ENCODE measurements at places on chromosomes 12 and 14.

DNA sequence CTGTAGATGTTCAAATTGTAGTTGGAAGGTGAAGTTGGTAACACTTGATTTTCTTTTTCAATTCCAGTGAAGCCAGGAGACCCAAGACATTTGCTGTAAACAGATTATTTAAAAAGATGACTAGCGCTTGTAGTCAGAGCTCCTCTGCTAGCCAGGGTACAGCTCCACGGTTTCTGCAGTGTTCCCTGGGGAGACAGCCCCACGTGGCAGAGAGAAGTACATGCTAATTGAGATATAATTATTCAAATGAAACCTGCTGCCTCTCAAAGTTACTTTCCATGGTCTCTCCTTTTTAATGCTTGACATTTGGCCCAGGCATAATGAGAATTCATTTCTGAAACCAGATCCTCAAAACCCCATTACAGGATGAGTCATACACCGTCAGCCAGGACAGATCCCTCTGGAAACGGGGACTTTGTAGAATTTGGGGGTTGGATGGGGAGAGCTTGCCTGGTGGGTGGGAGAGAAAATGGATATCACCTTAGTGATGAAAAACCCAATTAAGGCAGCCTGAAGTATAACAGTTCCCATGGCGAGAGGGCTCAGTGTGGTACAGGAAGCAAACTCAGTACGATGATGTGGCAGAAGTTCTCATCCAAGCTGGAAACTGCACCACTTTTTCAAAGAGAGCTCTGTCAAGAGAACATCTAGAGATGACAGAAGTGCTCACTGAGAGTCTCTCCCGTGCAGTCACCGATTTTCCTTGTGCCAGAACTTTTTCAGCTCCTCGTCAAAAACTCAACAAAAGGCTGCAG lies 637.7 kb upstream of the TMEM132C start:
- no peak for DNase-seq

- no peak for DNase-seq
Observed at GRCh38 chr14:50667684-50667995, 466 bp downstream of the SAV1 start.

DNA sequence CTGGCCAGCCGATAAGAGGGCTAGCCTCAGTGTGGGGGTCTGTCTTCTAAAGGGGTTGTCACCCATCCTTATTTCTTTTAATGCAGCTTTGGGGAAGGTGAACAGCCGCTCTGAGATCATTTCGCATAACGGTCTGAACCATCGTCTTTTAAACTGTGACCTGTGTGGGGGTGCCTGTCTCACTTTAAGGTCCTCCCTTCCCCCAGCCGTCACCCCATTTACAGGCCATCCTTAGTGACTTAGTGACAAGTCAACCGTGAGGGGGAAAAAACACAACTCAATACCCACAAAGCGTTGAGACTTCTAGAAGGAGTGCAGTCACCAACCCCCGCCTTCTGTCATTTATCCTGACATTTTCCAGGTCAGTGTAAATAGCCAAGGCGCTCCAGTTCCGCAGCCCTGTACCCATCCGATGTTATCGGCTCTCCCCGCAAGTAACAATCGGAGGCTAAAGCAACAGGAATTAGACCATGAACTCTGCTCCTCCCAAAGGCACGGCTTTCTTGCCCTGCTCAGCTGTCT lies 505 bp upstream of the DENND5B start:
- DNase-seq: no peak

GRCh38 chr12:111462210-111462769 lies 56.6 kb downstream of the SH2B3 start:
- peak; percentile 85 for DNase-seq

- no peak for DNase-seq
Observed at GRCh38 chr14:96623676-96624484, 121.7 kb downstream of the PAPOLA start.

GRCh38 chr14:36521598-36522345 lies 1.7 kb upstream of the NKX2-1 start:
- DNase-seq: no peak

GRCh38 chr14:104799244-104800014 lies 1.5 kb upstream of the ZBTB42 start:
- DNase-seq: peak; percentile 19

- DNase-seq: no peak
Observed at GRCh38 chr14:66842911-66843512, 335.1 kb downstream of the GPHN start.

DNA sequence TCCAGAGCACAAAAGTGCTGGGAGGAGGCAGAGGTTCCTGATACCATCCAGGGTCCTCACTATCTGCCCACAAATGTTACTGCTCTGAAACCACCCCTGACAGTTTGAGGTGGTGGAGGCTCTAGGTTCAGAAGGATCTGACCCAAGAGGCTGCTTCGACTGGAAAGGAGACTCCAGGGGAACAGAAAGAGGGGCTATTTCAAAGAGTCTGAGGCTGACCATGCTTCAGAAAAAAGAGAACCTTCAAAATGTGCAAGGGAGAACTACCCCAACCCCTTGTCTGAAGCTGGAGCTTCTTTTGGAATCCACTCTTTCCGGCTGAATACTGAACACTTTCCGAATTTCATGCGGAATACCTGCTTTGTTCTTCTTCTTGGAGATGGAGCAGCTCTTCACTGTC lies 41.8 kb downstream of the RBM19 start:
- DNase-seq: no peak

DNA sequence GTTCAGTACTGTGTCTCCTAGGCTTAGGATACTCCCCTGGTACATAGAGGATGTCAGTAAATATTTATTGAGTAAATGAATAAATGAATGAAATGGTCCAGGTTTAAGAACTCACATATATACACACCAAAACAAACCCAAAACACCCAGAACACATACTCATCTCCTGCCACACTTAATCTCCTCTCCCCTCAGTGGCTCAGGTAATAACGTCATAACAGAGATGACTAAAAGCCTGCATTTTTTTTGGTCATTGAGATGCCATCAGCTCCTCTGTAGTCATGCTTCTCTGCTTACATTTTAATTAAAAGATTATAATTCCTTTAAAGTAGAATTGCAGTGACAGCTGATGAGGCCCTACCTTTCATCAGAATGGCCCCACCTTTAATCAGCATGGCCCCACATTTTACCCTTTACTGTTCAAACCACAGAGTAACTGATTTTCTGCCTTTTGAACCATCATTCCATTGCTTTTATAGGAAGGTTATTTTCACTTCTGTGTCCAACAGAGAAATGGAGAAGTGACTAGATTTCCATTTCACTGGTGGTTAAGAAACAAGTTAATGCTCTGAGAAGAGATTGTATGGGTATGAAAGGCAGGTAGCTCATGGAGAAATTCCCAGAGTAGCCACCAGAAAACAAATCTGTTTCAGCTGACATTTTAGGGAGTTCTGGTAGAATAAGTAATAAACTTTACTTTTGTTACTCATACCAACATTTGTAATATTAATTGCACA lies 193.4 kb upstream of the ATP2B1 start:
- no peak for DNase-seq

DNA sequence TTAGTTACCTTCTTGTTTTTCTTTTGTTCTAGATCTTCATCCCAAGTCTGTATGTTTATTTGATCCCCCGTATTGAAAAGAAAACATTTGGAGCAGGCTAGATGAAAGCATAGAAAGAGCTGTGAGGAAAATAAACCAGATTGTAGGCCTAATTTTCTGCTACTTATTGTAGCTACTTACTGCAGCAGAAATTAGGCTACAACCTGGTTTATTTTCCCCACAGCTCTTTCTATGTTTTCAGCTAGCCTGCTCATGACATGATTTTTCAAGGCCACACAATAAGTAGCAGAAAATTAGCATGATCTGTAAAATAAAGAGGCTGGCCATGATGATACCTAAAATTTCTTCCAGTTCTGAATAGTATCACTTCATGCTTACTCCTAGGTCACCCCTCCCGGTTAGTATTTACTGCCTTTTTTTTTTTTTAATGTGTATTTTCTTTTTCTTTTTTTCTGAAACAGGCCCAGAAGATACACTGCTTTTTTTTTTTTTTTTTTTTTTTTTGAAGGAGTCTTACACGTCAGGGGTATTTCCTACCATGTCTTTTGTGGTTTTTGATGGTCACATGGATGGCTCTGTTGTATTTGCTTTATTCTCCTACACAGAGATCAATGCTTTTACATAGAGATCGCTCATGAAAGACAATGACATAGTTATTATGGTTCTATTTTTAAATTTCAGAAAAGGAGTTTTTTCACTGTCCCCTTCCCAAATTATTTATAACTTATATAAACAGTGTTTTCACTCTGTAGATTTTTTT lies 32.3 kb downstream of the BHLHE41 start:
- DNase-seq: no peak

DNA sequence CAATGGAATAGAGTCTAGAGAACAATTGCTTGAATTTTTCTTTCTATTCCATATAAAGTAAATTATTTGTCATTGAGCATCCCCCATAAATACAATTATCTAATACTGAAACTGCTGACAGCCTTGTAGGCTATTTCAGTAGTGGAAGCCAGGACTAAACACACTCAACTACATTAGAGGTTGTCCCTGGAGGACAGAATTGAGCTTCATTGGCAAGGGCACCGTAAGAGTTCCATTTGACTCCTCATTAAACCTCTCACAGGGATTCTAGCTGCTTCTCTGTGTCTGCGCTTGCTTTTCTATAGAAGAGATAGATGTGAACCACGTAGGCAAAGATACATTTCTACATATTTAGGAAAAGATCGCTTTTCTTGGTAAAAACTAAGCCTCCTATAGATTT lies 3.5 kb upstream of the PTPRO start:
- DNase-seq: no peak

- no peak for DNase-seq
Observed at GRCh38 chr12:33054371-33054770, 157.8 kb upstream of the PKP2 start.

DNA sequence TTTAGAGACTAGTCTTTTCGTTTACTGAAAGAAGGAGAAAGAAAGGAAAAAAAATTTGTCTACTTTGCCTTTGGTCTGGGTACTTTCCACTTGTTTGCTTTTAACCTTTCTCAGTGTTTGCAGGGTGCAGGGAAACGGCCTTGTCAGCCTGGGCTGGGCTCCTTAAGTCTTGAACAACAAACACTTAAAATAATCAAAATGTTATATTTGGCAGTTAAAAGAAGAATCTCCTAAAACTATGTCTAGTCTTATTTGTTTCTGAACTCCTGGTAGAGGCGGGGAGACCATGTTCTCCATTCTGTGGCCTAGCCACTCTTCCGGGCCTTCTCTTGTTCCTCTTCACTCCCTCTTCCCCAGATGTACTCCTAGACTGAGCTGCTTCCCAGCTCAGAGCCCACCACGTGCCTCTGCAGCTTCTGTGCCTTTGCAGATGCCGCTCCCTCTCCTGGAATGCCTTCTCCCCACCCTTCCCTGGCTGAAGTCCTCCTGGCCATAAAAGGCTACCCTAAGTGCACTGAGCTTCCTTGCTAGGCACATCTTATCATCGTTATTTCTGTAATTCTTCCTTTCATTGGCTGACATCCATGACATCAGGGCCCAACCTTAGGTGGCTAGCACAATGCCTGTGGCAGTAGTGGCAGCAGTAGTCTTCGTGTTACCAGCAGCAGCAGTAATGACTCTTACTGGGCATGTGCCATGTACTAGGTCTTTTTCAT lies 432.9 kb downstream of the ZFP36L1 start:
- no peak for DNase-seq

- DNase-seq: no peak
Observed at GRCh38 chr12:103687253-103687652, 100.2 kb downstream of the STAB2 start.

GRCh38 chr14:88541324-88541723 lies 13.5 kb downstream of the PTPN21 start:
- DNase-seq: no peak

- DNase-seq: no peak
Observed at GRCh38 chr12:84594157-84594556, 318.4 kb downstream of the SLC6A15 start.

- DNase-seq: peak; percentile 29
Observed at GRCh38 chr12:22525426-22525825, 18.9 kb downstream of the C2CD5 start.

- peak; percentile 40 for DNase-seq
Observed at GRCh38 chr12:21073822-21074460, 57.1 kb upstream of the SLCO1B1 start.

DNA sequence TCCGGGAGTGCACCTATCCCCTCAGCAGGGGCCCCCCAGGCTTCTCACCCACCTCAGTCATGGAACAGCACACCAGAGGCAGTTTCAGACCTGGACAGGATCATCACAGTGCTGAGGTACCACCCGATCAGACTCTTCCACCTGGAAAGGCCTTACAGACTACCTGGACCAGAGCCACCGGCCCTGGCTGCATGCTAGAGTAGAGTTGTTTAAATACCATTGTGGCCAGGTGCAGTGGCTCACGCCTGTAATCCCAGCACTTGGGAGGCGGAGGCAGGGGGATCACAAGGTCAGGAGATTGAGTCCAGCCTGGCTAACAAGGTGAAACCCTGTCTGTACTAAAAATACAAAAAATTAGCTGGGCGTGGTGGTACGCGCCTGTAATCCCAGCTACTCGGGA lies 61.5 kb downstream of the TSPAN11 start:
- DNase-seq: no peak

GRCh38 chr14:61681413-61681812 lies 13.9 kb upstream of the HIF1A start:
- DNase-seq: no peak

- no peak for DNase-seq
Observed at GRCh38 chr12:9757433-9758025, 3.2 kb downstream of the CD69 start.

DNA sequence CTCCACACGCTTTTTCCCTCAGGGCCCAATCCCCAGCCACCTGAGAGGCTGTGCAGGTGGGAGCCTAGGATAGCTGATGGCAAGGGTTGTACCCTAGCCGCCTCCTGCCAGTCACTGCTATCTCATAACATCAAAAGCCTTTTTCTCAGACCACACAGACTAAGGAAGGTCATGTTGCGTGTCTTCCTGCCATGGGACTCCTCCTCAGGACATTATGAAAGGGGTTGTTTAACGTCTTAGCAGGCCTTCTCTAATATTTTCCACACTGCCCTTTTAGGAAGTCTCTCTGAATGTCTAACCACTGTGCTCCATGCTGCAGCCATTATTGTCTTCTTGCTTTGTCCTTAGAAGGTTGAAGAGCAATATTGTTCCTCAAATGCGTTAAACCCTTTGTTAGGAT lies 7.6 kb upstream of the SMUG1 start:
- DNase-seq: no peak

GRCh38 chr12:124687174-124687902 lies 119.9 kb upstream of the NCOR2 start:
- DNase-seq: no peak

DNA sequence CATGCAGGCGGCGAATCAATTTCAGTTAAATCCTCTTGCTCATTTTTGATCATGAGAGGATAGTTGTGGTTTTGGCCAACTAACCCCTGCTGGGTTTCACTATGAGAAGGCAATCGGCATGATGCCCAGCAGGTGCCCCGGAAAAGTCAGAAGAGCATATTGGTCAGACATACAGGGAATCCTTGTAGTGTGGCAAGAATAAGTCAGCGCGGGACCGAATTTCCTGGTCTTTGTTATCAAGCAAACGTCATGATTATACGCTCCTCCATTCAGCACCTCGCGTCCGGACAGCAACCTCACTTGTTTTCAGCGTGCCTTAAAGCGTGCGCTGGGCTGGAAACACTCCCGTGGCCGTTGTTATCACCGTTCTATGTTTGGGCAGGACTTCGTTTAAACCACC lies 1.8 kb downstream of the TBC1D30 start:
- DNase-seq: no peak

GRCh38 chr14:58167057-58167456 lies 15.0 kb upstream of the ARMH4 start:
- DNase-seq: no peak

GRCh38 chr12:125185311-125185739 lies 120.1 kb downstream of the AACS start:
- DNase-seq: no peak

GRCh38 chr14:43651896-43652295 lies 855.2 kb downstream of the FSCB start:
- no peak for DNase-seq

- DNase-seq: no peak
Observed at GRCh38 chr14:92368001-92368400, 45.0 kb downstream of the SLC24A4 start.

All from fibroblast of skin of left quadriceps (primary cell).